Progenitor cell of endocrine pancreas (in vitro differentiated cells): ENCODE measurements at places on chromosomes 16 and 17. TPM values are rescaled to one million over a fixed set of nuclear protein-coding genes. Genes with fewer than 3 reads are reported as not detected.

The TLCD3B gene
- total RNA-seq, result 1.5 and 1.7 TPM in 2 replicates

The LITAFD gene
- not detected in 2 replicates for total RNA-seq

The RAD51D gene
- 16.0 and 18.8 TPM in 2 replicates for total RNA-seq

GRCh38 chr17:49656247-49656646 lies 21.6 kb downstream of the SPOP start:
- peak overlapping the region; percentile 7 for H3K27ac ChIP-seq
- no peak for DNase-seq
- no peak overlapping the region for H3K4me3 ChIP-seq
- H3K27me3 ChIP-seq, result no peaks in the 10 kb centered on the region
- peaks cover 9% of the 10 kb centered on the region for H3K36me3 ChIP-seq
- H3K4me1 ChIP-seq, result peaks cover 7% of the 10 kb centered on the region

DNA sequence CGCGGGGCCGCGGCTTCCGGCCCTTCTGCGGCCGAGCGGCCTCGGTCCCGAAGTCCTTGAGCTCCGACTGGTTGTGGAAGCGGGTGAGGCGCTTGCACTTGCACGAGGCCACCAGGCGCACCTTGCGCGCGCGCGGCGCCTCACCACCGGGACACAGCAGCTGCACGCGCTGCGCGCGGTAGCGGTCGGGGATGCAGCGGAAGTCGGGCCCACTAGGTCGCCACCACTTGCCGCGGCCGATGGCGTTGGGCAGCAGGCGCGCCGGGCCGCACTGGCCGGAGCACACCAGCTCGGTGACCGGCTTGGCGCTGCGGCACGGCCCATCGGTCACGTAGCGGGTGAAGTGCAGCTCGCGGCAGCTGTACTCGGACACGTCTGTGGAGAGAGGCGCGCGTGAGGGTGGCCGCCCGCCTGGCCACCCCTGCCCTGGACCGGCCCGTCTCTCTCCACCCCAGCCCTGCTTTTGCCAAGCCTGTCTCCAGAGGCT lies 3.2 kb downstream of the SOST start:
- DNase-seq, result peak; percentile 60
- H3K27ac ChIP-seq, result no peak overlapping the region
- H3K4me1 ChIP-seq, result peaks cover 11% of the 10 kb centered on the region
- no peak overlapping the region for H3K4me3 ChIP-seq
- H3K36me3 ChIP-seq, result no peaks in the 10 kb centered on the region

GRCh38 chr17:66713533-66714042 lies 121.3 kb upstream of the CACNG5 start:
- H3K4me3 ChIP-seq, result no peak overlapping the region
- H3K27ac ChIP-seq, result peak overlapping the region; percentile 69
- H3K4me1 ChIP-seq, result peaks cover 32% of the 10 kb centered on the region
- H3K36me3 ChIP-seq, result no peaks in the 10 kb centered on the region
- no peaks in the 10 kb centered on the region for H3K27me3 ChIP-seq
- no peak for DNase-seq

DNA sequence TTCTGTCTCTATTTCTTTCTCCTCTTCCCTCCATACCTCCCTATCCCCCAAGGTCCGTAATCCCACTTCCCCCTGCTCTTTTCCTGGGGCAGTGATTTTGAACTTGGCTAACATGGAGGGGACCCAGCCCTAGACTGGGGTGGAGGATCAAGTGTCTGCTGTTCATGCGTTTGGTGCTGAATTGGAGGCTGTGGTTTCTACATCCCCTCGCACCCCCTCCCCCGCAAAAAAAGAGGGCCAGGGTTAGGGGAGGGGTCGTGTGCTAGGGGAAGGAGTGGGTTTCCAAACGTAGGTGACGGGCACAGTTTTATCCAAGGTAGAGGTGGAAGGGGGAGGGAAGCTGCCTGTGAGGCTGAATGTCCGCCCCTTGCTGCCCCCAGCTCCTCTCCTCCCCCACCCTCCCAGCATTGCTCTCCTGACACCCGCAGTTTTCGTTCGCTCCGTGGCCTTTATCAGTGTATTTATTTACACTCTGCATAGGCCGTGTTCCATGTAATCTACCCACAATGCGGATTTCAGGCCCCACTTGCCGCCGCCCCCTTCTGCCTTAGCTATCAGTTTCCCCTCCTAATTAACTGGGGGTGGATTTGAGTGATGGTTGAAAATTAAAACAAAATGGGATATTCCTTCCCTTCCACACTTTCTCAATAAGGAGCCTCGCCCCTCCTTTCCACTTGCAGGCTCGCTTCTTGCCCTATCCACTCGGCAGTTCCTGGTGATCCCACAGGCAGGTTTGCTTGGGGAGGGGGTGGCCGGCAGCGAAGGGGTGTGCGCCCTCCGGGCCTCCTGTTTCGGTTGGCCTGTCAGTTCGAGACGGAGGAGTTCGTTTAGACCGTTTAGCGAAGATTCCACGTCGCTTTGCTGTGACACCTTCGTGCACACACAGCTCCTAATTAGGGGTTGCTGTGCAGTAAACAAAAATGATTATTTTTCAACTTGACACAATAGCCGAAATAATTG lies 2.0 kb downstream of the GNAO1 start:
- peak overlapping the region; percentile 54 for H3K27ac ChIP-seq
- DNase-seq, result no peak
- no peaks in the 10 kb centered on the region for H3K36me3 ChIP-seq
- H3K4me1 ChIP-seq, result no peaks in the 10 kb centered on the region
- peaks cover 56% of the 10 kb centered on the region for H3K27me3 ChIP-seq

DNA sequence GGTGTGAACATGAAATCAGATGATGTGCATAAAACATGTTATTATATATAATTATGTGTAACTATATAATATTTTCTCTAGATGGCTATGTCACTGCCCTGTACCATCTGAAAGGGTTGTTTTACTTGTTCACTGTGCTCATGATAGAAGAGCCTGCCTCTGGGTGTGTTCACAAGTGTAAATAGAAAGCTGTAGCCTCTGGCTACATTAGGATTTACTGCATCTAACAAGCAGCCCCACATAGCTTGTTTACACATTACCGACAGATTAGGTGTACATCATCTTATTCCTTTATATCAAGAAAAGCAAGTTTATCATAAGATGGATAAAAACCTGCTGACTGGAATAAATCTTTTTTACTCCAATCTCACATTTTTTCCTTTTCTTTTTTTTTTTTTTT lies 46.1 kb downstream of the CHD9 start:
- H3K27me3 ChIP-seq, result no peaks in the 10 kb centered on the region
- no peak overlapping the region for H3K27ac ChIP-seq
- peaks cover 13% of the 10 kb centered on the region for H3K4me1 ChIP-seq
- DNase-seq, result no peak
- H3K36me3 ChIP-seq, result no peaks in the 10 kb centered on the region

DNA sequence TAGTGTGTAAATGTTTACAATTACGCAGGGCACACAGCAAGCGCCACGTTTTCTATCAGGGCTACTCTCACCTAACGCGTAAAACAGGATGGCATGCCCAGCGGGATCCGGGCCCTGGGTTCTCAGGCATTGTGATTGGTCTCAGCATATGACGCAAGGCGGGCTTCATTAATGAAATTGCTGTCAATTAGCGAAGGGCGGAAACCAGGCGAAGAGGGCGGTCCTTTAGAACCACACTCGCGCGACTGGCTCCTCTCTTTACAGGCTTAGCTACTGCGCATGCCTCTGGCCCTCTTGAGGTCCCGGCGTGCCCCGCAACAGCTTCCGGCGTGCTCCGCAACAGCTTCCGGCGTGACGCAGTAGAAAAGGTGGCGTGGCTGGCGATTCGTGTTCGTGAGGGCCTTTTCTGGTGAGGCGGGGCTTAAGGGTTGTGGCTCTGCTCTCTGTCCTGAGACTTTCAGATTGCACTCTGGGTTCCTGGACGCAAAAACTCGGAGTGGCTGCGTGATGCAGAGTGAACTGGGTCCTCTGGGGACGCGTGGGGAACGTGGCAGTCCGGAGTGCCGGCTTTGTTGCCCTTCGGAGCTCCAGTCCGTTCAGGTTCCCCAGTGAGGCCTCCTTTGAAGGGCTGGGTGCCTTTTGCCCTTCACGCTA lies 9.2 kb downstream of the OR2C1 start:
- H3K4me3 ChIP-seq, result no peak overlapping the region
- no peaks in the 10 kb centered on the region for H3K4me1 ChIP-seq
- H3K27ac ChIP-seq, result no peak overlapping the region

The RHBDF1 gene
- total RNA-seq, result 51.3 and 58.2 TPM in 2 replicates

The CCDC43 gene
- total RNA-seq, result 27.3 and 28.2 TPM in 2 replicates

DNA sequence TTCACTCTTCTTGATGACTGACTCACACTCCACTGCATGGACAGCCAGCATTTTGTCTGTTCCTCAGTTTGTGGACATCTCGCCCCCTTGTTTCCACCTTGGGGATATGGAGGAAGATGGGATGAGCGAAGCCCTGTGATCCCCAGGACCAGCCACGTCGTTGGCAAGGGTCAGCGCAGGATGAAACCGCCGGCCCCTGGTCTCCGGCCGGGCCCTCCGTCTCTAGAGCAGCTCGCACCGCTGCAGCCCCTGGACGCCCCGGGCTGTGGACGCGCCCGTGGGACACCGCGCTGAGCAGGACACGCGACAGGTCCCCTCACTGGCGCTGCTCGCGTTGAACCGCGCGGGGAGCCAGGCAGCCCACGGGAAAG lies 604 bp upstream of the ZC3H18 start:
- H3K4me3 ChIP-seq, result peak overlapping the region; percentile 81
- H3K4me1 ChIP-seq, result peaks cover 11% of the 10 kb centered on the region
- peaks cover 3% of the 10 kb centered on the region for H3K36me3 ChIP-seq
